ENCODE measurements at places on chromosomes 12 and 14.
A peak's percentile ranks its signal among the peaks of the same experiment; 100 is the strongest.

DNA sequence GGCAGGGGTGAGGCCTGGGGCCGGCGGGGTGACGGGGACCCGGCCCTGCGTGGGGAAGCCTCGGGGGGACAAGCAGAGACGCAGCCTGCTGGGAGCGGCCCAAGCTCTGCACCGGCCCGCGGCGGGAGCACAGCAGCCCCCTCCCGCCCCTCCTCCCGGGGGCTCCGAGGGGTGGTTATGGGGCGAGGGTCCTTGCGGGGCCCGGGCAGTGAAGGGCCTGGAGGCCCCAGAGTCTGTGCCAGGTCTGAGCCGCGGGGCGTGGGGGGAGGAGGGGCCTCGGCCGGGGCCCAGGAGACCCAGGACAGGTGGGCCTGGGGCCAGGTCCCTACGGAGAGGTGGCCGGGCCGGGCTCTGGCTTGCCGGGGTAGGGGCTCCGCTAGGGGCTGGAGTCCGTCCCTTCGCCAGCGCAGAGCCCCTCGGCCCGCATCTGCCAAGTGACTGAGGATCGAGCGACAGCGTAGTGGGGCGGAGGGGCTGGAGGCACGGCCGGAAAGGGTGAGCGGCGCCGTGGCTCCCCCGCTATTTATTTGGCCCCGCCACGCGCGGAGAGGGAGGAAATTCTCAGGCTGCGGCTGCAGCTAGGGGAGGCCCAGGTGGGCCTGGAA, 495 bp downstream of the TMEM121 start:
- no peak for DNase-seq

DNA sequence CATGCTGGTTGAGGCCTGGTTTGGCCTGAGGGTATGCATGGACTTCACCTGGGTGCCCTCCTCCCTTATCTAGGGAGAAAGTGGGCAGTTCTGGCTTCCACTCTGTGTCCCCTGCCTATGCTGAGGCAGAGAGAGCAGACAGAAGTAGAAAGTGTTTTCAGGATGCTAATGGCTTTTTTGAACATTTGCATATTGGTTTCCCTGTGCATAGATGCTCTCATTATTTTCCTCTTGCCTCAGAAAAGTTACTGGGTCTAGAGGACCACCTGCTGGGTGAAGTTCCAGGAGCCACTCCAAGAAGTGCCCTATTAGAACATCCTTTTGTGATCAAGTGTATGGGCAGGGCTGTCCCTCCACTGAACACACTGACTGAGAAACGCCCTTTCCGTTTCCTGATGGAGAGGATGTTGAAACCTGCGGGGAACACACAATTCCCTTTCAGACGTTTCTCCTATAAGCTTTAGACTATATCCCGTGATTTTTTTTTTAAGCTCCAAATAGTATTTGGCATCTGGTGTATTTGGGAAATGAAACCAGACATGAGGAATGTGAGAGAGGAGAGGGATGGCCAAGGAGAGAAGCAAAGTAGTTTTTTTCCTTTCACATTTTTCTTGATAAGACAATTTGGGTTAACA, 66.6 kb downstream of the DAAM1 start:
- peak; percentile 71 for DNase-seq

GRCh38 chr14:86799244-86799647, 1193.7 kb downstream of the GALC start:
- no peak for DNase-seq

GRCh38 chr14:33833706-33834465, 117.0 kb downstream of the EGLN3 start:
- DNase-seq = no peak

DNA sequence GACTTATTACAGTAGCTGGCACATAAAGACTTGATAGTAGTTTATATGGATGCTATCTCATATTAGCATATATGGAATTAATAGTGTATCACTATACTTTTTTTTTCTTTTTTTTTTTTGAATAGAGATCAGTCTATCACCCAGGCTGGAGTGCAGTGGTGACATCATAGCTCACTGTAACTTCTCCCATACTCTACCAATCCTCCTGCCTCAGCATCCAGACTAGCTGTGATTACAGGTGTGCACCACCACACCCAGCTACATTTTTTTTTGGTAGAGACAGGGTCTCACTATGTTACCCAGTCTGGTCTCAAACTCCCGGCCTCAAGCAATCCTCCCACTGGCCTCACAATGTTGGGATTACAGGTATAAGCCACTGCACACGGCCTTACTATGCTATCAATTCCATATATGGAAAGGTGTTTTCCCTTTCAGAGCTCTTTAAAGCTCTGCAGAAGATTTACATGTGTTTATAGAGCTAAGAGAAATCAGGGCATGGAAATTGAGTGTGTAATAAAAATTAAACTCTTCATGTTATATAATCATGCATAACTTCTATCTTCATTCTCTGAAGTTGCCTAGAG, 1.8 kb upstream of the TBK1 start:
- DNase-seq = no peak

DNA sequence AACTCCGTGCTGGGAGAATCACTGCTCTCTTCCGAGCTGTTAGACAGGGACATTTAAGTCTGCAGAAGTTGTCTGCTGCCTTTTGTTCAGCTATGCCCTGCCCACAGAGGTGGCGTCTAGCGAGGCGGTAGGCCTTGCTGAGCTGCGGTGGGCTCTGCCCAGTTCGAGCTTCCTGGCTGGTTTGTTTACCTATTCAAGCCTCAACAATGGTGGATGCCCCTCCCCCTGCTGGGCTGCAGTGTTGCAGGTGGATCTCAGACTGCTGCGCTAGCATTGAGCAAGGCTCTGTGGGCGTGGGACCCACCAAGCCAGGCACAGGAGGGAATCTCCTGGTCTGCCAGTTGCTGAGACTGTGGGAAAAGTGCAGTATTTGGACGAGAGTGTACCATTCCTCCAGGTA, 43.7 kb downstream of the GPR137C start:
- no peak for DNase-seq

GRCh38 chr14:31043379-31043778, 17.2 kb upstream of the STRN3 start:
- DNase-seq = no peak
